Activated CD4-positive, alpha-beta T cell treated with anti-CD3 and anti-CD28 coated beads for 4 hours (primary cell): ENCODE measurements at places on chromosomes 6 and 20.

GRCh38 chr6:72522735-72523141 lies 99.1 kb upstream of the KCNQ5 start:
- no peak for DNase-seq

GRCh38 chr20:43508604-43509040 lies 1.1 kb downstream of the L3MBTL1 start:
- no peak for DNase-seq

DNA sequence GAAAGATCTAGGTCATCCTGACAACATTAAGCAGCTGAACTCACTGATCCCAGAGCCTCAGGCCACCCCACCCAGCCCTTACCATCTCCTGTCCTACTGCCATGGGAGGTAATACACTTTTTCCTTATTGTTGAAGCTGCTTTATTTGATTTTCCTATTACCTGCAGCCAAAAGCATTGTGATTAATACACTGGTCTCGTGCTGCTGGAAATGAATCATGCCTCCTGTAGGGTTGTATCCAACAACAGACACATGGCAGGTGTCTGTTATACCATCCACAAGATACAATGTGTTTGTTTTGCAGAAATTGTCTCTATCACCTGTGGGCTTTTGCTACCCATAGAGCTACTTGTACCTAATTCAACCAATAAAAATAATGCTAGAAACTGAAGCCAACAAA lies 34.2 kb downstream of the MYLIP start:
- DNase-seq = no peak

DNA sequence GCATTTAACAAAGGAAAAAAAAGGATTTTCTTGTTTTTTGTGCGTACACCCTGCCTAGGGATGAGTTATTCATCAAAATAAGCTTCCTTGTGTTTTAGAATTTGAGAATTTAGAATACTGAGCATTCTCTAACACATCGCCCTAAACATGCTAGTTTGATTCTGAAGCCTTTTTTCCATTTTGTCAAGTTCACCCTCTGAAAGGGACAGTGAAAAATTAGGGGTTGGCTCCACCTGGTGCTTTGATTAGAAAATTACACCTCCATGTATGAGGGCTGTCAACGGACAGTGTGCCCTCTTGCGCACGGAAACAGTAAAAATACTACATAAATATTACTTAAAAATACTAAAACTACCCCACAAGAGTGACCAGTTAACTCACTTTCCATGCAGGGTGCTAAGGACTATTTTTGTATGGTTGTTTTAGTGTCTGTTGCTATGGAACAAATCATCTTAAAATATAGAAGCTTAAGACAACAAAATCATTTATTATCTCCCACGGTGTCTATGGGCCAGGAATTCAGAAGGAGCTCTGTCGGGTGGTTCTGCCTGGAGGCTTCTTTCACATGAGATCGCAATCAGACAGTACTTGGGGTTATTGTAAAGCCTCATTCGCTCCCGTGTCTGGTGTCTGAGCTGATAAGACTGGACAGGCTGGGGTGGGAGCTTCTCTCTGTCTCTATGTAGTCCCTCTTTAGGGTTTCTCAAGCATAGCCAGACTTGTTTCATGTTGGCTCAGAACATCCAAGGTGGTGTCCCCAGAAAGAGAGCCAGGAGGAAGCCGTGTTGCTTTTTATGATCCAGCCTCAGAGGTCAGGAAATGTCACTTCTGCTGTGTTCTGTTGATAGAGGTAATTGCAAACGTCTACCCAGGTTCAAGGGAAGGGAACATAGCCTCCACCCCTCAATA lies 41.1 kb upstream of the TMEM170B start:
- peak; percentile 82 for DNase-seq

DNA sequence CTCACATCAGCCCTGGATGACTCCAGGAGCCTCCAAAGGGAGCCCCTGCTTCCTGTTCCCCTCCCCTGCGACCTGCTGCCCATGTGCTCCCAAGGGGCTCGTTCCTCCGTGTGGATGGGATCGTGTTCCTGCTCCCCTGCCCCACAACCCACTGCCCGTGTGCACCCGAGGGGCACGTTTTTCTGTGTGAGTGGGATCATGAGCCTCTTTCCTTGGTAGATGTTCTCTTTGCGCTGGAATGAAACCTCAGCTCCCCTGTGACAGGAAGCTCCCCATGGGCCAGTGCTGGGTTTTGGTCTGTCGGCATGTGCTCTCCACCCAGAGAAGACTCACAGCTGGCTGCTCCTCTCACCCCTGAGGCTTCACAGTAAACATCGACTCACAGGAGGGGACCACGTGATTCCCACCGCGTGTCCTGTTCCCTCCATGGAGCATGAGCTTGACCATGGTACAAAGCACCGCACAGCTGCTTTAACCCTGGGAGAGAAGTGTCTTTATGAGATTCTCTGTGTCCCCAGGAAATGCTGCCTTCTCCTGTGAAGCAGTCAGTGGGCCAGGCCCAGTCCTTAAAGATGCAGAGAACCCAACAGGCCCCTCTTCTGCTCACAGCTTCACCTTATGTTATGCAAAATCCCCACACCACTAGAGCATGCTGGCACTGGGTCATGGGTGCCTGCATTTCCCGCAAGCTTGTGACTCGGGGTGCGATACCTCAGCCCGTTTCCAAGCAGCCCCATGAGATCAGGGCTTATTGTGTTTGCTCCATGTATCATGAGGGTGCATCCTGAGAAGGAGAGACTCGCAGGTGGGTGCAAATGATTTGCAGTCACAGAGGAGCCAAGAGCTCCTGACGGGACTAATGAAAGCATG lies 215.1 kb downstream of the ERMARD start:
- no peak for DNase-seq

DNA sequence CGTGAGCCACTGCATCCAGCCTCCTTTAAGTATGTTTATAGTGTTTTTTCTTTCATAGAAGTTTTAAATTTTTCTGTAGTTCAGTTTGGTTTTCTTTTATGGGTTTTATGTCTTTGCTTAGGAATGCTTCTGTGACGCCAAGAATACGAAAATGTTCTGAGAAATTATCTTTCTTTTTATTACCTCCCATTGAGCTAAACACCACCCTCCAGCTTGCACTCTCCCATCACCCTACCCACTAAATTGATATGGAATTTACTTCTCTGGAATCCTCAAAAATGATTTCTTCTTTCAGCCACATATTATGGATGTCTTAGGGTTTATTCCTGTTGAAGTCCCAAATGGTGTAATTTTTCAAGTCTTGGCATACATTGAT lies 38.1 kb downstream of the JARID2 start:
- no peak for DNase-seq
